Left forelimb (tissue), 1 donor: ENCODE measurements at places on chromosomes 3 and 15.

DNA sequence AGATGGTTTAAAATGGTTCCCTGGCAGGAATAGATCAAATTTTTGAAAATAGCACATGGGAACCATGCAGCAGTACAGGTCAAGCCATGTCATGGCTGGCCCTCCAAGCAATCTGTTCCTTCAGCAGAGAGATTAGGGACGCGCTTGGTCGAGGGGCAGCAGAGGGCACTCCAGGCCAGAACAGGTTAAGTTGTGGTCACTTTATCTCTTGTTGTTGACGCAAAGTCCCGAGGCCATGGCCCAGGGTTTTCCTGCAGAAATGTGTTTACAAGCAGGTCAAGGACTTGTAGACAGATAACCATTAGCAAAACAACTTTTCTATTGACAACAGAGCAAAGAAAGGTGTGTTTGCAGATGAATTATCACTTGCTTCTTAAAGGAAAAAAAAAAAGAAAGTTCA lies 570.0 kb upstream of the NR2F2 start:
- no peak for DNase-seq

GRCh38 chr15:48924528-48925393 lies 39.0 kb downstream of the SHC4 start:
- no peak for DNase-seq

DNA sequence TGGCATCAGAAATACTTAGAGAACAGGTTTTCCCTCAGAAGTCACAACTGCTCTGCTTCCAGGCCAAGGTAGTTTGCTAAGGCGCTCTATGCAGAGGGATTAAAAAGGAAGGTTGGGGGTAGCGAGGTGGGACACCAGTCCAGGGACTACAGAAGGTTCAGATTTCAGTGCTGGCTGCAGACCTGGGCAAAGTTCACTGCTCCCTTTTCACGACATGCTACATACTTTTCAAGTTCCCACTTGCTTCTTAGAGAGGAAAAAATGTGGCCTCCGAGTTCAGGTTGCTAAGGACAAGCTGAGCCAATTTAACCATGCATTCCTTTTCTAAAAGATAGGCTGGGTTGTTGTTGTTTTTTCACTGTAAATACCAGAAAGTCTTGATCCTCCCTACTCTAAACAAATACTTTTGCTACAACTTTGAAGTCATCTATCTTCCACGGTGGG lies 158.6 kb upstream of the NR2F2 start:
- no peak for DNase-seq

- DNase-seq: no peak
Measured at GRCh38 chr15:53658827-53659555, 100.5 kb downstream of the WDR72 start.

GRCh38 chr15:96177279-96177678 lies 153.2 kb upstream of the NR2F2 start:
- no peak for DNase-seq
